ENCODE measurements at places on chromosomes 6 and 20. TPM values are rescaled to one million over a fixed set of nuclear protein-coding genes. Genes with fewer than 3 reads are reported as not detected.

Gene DNMT3B
- 2.0 TPM for total RNA-seq

Gene LY6G6D
- not detected for total RNA-seq

Gene POU5F1
- total RNA-seq = not detected

Gene NKX2-2
- total RNA-seq = not detected

Gene GPX5
- total RNA-seq = not detected

Gene C20orf202
- total RNA-seq = not detected

Gene SYS1
- 38.7 TPM for total RNA-seq

Gene ADISSP
- total RNA-seq = 20.2 TPM

Gene IRF4
- total RNA-seq = not detected

Gene ORC3
- total RNA-seq = 15.9 TPM

Gene SEC23B
- total RNA-seq = 44.3 TPM

Gene WFDC10B
- total RNA-seq = not detected

Gene SLC35D3
- total RNA-seq = not detected

Gene MOG
- total RNA-seq = not detected

Gene IL17F
- not detected for total RNA-seq

Gene MRPL14
- total RNA-seq = 52.8 TPM

Gene CDSN
- not detected for total RNA-seq

Gene CENPW
- 7.9 TPM for total RNA-seq

Gene RUNX2
- 0.70 TPM for total RNA-seq

Gene TRERF1
- total RNA-seq = 1.2 TPM

Gene POPDC3
- total RNA-seq = 1.4 TPM

Gene HSPA12B
- total RNA-seq = not detected

Gene CLIC1
- 395 TPM for total RNA-seq

Gene MYH7B
- 0.47 TPM for total RNA-seq

Gene RFX6
- total RNA-seq = not detected

Gene HLA-DRB5
- total RNA-seq = not detected

Gene SRSF12
- 0.08 TPM for total RNA-seq

Gene PMEPA1
- 11.0 TPM for total RNA-seq

Gene PLEKHG1
- total RNA-seq = 4.5 TPM

Gene KAT14
- total RNA-seq = 24.7 TPM

Gene TAP2
- 40.5 TPM for total RNA-seq

Gene FILIP1
- total RNA-seq = 0.35 TPM

Gene CD40
- total RNA-seq = 7.8 TPM

Gene SUMO4
- 0.70 TPM for total RNA-seq

Gene ABHD16B
- total RNA-seq = not detected

Gene C20orf204
- 0.23 TPM for total RNA-seq

Gene FOXF2
- 0.08 TPM for total RNA-seq

Gene TRIM40
- under 0.01 TPM for total RNA-seq

Gene PDYN
- not detected for total RNA-seq

Gene RIPPLY2
- under 0.01 TPM for total RNA-seq

Gene DDX43
- total RNA-seq = 0.15 TPM

Gene ANKRD66
- total RNA-seq = not detected

Gene SAMD10
- 0.23 TPM for total RNA-seq

Gene GRIK2
- 1.8 TPM for total RNA-seq

Gene PRDM13
- not detected for total RNA-seq

Gene DLGAP4
- total RNA-seq = 11.4 TPM

Gene GID8
- total RNA-seq = 37.5 TPM

Gene SNRNP48
- total RNA-seq = 24.5 TPM

Gene RIOK1
- total RNA-seq = 23.8 TPM

Gene ILRUN
- total RNA-seq = 31.9 TPM

Gene RNF144B
- 0.68 TPM for total RNA-seq

Gene HACE1
- total RNA-seq = 17.8 TPM

Gene FAM209B
- total RNA-seq = not detected
